ENCODE measurements at places on chromosomes 6 and 20.

DNA sequence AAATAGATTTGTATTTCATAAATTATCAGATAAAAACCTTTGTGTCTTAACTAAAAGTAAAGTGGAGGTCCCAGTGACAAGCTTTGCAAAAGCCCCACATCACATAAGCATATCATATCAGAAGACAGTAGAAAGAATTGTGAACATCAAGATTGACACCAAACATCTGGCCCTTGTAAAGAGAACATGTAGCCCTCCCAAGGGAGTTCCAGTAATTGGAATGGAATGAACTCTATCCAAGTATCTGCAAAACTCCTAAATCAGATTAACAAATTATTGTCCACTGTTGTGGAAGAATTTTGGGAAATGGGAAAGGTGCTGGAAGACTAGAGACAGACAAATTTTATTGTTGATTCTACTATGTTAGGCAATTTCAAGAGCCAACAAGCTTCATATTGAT is 268.8 kb downstream of the KCNQ5 start:
- peak; percentile 55 for DNase-seq

DNA sequence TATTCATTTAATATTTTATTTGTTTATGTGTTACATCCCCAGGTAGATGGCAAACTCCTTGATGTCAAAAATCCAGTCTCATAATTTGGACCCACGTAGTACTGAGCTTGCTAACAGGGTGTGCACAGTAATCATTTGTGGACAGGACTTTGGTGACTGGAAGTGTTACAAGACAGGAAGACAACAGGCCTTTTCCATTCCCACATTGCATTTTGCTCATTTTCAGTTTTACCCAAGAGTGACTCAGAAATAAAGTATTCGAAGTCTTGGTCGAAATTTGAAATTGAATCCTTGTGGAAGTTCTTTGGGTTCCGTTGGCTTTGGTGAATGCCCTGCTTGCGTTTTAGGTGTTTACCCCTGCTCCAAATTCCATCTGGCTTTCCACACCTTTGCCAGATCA is 63.0 kb upstream of the THBS2 start:
- no peak for DNase-seq

GRCh38 chr6:144423167-144423566 is 138.0 kb downstream of the UTRN start:
- DNase-seq, result no peak

DNA sequence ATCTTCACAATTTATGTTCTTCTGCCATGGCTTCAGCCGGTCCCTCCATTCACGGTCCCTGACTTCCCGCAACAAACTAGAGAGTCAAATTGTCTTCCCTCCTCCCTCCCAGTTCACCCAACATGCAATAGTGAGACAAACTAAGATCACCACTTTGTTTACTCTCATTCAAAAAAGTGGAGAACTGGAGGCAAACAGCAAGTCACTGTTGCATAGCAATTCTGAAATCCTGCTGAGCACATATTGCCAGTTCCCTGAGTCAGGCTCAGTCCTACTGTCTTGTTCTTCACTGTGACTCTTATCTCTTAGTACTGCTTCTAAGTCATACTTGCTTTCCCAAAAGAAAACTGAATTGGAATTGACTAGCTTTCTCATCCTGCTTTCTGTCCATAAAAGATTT is 287.2 kb upstream of the SASH1 start:
- no peak for DNase-seq

DNA sequence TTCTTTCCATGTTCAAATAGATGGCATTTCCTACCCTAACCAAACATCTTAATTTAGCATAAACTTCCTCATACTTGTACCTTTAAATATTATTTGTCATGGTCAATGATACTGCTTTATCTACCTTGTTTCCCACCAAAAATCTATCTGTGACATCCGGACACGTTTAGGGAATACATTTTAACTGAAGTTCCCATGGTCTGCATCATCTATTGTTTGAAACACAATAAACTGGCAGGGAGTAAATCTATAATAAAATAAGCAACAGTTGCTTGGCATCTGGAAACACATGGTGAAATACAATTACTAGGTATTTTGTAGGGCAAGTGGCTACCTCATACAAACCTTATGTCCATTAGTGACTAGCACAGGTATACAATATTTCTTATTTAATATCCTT is 289.1 kb downstream of the GJA1 start:
- no peak for DNase-seq

GRCh38 chr6:162056745-162057144 is 670.8 kb downstream of the PRKN start:
- DNase-seq, result peak; percentile 77

GRCh38 chr20:14673164-14673563 is 335.8 kb upstream of the FLRT3 start:
- no peak for DNase-seq

- no peak for DNase-seq
These were observed 14.3 kb upstream of the SERINC3 start for GRCh38 chr20:44536175-44536574.

DNA sequence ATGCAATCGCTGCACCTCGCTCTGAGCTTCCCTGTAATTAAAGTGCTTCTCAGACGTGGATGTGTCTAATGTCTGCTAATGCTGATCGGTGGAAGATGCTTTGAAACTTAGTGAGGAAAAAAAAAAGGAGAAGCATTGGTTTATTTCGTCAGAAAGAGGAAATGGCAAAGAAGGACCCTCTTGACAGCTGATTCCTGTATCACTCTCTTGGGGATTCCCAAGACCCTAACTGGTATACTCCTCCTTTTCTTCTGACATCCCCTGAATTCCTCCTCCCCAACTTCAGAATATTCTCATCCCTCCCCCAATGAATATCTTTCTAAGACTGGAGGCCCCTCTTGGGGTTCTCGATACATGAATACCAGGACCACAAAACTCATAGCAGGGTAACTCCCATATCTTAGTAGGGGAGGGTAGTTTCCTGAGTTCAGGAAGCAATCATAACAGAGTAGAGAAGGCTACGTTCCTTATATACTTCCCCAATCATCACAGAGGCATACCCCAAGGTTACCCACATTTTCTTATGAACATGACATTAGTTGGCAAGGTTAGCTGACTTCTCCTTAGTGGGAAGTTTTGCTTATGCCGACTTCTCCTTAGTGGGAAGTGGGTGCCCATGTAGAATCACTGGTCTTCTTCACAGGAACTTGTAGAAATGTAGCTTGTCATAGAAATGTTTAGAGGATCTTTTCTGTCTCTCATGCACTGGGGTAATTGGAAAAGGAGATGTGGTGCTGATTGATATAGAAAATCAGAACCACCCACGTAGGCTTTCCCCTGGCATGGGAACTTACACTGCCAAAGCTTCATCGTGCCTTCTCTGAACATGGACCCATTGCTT is 63.8 kb upstream of the ATXN1 start:
- no peak for DNase-seq

- peak; percentile 7 for DNase-seq
These were observed 45.3 kb upstream of the SMIM8 start for GRCh38 chr6:87277123-87277522.

DNA sequence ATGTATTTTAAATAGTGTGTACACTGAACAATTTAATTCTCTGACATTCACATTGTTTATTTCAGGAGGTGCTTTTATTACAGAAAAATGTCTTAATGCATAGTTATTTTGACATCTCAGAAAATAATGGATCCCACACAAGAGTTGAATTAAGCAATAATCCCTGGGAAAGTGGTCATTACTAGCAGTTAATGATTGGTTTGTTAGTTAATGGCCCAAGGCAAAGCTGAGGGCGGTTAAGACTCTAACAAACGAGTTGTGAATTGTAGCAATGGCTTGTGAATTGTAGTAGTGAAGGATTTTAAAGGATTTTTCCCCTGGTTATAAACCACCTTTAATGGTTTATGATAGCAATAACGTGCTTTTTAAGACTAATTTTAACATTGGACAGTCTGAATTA is 1316.0 kb upstream of the GJE1 start:
- no peak for DNase-seq

DNA sequence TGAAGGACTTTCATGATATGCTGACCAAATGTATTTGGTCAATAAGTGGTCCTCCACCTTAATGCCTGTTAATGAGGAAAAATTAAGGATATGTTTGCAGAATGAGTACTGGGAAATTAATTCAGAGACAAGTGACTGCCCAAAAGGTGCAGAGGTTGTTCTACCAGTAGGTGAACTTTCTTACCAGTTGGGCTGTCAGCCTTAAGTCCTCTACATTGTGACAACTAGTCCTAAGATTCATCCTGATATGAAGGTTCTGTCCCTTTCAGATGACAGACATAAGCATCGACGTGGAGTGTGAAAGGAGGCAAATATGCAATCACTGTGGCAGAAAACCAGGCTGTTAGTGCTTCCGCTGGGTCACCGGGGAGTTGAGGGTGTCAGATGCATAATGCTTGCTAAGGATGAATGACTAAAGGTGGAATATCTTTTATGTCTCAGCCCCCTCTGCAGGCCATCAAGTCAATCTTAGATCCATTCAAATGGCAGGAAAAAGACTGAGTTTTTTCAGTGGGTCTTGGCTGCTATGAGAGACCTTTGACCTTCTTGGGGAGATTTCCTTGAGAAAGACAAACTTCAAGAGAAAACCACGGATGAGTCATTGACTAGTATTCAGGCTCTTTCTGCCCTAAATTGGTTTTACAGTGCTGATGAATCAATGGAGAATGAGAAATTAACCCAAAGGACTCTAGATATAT is 226.0 kb downstream of the TPBG start:
- peak; percentile 94 for DNase-seq

DNA sequence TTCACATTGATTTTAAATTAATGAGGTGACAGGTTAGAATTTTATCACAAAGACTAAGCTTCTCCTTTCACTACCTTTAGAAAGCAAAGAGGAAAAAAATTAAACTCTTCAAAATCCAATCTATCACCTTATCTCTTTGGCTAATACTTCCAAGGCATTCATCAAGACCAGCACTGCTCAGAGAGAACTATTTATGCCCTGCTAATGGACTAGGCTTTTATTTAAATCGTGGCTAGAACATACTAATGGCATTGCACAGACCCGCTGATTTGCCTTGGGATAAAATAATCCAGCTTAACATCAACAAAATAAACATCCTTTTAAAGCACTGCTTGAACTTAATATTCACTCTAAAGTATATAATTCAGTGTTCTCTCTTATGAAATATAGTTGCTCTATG is 880.4 kb downstream of the HACE1 start:
- no peak for DNase-seq

DNA sequence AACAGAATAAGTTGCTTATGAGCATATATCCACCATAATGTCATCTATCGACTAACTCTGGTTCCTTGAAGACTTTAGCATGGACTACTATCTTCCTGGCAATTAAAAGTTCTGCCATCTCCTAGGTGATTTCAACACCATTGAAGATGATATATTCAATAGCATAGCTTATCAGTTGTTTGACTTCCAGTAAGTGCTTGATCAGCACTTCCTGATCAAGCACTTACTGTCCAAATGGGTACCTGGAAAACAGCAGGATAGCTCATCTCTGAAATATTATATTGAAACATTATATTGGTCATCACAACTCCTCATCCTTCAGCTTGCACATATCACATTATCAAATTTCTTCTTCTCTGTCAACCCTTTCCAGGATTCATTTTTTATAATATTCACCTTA is 75.5 kb upstream of the HMGCLL1 start:
- no peak for DNase-seq

DNA sequence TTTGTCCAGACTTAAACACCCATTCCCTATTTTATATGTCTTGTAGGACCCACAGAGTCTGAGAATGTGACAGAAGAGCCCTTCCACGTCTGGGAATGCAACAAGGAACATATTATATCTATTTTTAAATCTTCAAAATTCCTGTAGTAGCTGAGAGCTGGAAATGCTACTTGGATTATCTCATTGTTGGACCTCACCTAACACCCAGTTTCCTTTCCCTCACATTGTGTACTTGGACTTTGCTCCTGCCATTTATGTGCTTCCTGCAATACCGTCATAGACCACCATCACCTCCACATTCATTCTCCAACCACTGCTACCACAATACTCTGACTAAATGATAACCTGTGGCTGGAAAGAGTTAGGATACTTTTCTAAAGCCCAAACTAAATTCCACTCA is 335.4 kb downstream of the COL12A1 start:
- peak; percentile 95 for DNase-seq

- no peak for DNase-seq
These were observed 40.4 kb upstream of the ZMYND8 start for GRCh38 chr20:47396762-47397476.

DNA sequence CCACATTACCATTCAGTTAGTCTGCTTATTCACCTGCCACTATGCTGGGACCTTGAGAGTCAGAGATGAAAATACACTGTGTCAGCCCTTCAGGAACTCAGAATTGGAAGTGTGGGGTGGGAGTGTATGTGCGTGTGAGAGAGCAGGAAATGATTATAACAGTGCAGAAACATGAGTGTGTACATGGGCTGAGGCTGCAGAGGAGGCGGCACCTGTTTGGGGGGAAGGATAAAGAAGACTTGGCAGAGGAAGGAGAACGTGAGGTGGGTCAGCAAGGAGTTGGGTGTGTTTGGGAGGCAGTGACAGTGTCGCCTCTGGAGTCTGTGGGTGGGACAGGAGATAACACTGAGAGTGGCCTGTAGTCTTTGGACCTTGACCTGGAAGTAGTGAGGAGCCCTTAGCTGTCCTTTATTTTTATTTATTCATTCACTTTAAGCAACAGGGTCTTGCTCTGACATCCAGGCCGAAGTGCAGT is 3.1 kb downstream of the CHMP4B start:
- no peak for DNase-seq

GRCh38 chr6:39840781-39841180 is 48.6 kb downstream of the DAAM2 start:
- no peak for DNase-seq

GRCh38 chr6:43186706-43187105 is 4.7 kb downstream of the CUL9 start:
- DNase-seq, result no peak

DNA sequence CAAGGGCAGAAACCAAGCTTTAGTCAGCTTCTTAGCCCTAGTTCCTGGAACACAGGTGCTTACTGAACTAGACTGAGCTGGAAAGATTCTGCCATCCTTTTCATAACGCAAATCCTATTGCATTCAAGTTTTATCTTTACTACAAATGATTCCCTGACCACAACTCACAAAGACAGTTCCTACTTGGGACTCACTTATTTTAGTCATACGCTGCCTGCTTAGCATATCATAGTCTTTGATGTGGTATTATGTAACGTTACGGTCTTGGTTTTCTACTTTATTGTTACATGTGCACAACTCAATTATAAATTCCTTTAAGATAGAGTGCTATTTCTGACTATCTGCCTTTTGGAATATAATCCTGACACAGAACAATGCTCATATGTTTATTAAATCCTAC is 59.1 kb downstream of the BLOC1S5 start:
- no peak for DNase-seq

DNA sequence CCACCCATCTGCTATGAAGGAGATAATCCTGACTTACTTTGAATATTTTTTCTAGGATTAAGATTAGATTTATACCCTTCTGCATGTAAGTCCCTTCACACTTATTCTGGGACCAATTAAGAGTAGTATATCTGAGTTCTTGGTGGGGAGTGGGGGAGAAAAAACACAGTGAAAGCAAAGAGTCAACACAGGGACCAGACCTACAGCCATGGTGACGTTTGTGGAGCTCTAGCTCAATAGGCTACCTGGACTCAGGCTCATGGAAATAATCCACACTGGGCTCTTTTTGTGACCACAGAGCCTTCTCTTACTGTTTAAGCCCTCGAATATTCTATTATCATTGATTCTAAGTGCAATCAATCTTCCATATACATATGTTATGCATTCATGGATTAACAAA is 491.4 kb downstream of the LMBRD1 start:
- no peak for DNase-seq

Data from fibroblast of upper back skin (primary cell).